Stimulated activated CD8-positive, alpha-beta memory T cell treated with anti-CD3 and anti-CD28 coated beads, Interleukin-4, amount 100 ng/mL, for 1 hour (primary cell): ENCODE measurements at places on chromosomes 7 and 10.
A peak's percentile ranks its signal among the peaks of the same experiment; 100 is the strongest.

DNA sequence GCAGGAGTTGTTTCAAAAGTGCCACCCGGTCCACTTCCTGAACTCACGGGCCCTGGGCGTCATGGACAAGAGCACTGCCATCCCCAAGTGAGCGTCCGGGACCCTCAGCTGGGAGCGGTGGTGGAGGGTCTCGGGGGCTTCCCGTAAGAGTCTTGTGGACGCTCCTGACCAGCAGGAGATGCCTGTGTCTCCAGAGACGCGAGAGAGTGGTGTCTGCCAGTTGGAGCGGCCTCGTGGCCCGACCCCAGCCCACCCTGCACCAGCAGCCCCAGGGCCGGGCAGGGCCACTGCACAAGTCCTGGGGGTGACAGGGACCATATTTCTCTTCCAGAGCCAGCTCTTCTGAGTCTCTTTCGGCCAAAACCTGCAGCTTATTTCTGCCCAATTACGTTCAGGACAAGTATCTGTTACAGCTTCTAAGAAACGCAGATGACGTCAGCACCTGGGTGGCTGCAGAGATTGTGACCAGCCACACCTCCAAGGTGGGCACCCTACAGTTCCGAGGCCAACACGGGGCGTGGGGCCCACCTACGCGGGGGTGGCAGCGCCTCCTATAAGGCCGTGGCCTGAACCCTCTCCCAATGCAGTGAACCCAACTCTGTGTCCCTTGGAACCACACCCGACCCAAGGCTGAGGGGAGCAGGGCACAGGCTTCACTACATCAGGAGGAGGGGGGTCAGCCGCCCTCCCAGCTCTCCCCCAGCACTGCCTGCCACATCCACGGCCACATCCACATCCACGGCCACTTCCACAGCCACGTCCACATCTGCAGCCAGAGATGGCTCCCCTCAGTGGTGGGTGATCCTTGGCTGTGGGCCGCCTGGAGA, 16.2 kb upstream of the UTF1 start:
- DNase-seq = no peak

DNA sequence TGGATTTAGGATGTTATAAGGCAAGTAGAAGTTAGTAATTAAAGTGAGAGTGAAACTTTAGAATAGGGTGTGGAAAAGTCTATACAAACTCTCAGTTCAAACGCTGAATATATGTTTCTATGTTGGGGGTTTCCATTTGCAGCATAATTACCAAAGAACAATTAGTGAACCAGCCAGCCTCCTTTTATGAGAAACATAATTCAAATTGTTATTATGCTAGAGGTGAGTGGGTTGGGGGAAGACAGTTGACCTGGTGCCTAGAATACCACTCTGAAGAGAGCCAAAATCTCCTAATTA, 435.8 kb downstream of the MDFIC start:
- DNase-seq = no peak

- no peak for DNase-seq
These were observed 43.0 kb downstream of the SCRN1 start for GRCh38 chr7:29946428-29947186.

DNA sequence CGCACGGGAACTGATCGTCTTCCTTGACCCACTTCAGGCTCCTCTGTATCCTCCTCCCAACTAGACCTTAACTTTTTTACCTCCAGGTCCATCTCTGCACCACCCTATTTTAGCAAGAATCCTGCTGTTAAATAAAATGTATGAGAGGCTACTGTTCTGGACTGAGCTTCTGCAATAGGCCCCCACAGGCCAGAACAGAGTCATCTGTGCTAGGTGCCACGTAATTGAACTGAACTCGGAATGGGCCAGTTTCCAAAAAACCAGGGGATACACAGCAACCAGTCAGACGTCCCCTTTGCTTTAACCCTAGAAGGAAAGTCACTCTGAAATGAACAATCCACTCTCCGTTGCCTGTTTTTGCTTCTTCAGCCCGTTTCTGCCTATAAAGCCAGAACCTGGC, 71.3 kb downstream of the CHST15 start:
- DNase-seq = no peak

- no peak for DNase-seq
These were observed 108.1 kb upstream of the IGFBP3 start for GRCh38 chr7:46029111-46029704.

DNA sequence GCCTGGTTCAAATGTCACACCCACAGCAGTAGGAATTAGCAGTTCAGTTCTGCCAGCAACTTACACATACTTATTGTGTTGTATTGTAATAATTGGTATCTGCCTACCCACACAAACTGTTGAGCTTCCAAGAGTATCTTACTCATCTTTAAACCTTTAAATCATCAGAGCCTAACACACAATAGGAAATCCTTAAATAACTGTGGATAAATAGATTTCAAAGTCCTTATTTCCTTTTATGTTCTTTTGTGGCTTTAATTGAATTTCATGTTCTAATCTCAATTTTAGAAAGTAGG, 3.9 kb downstream of the CASD1 start:
- DNase-seq = no peak

GRCh38 chr7:55099821-55100543, 81.2 kb downstream of the EGFR start:
- no peak for DNase-seq

- DNase-seq = peak; percentile 2
These were observed 579 bp downstream of the RBM33 start for GRCh38 chr7:155644971-155645509.

GRCh38 chr7:39071116-39071515, 93.4 kb downstream of the POU6F2 start:
- DNase-seq = no peak

- no peak for DNase-seq
These were observed 26.4 kb downstream of the RNF216 start for GRCh38 chr7:5754981-5755599.

GRCh38 chr7:159010411-159010810, 134.3 kb downstream of the VIPR2 start:
- no peak for DNase-seq

DNA sequence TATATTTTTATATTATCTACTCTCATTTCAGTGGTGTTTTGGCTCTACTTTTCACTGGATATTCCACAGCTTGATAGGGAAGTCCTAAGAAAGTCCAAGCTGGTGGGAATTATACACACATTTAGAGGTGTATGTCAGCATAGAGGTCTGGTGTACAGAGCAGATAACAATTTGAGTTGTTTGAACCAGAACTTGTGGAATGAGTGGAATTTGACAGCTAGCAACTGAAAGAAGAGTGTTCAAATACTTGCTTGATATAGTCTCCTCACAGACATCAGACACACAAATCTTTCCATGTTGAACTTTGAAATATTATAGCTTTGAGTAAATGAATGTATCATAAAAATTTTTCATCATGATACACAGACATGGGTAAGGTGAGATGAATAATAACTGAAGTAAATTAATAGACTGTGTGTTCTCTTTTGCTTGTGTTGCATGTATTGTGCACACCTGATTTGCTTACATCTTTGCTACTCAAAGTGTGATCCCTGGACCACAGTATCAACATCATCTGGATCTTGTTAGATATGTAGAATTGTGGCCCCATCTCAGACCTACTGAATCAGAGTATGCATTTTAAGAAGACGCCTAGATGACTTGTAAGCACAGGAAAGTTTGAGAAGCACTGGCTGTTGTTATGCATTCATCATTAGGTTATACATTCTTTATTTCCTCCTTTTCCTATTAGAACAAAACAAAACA, 91.5 kb downstream of the ABCA13 start:
- no peak for DNase-seq

GRCh38 chr7:17939606-17940301, 540 bp downstream of the SNX13 start:
- peak; percentile 21 for DNase-seq

GRCh38 chr10:71040846-71041605, 152.7 kb upstream of the PCBD1 start:
- no peak for DNase-seq

DNA sequence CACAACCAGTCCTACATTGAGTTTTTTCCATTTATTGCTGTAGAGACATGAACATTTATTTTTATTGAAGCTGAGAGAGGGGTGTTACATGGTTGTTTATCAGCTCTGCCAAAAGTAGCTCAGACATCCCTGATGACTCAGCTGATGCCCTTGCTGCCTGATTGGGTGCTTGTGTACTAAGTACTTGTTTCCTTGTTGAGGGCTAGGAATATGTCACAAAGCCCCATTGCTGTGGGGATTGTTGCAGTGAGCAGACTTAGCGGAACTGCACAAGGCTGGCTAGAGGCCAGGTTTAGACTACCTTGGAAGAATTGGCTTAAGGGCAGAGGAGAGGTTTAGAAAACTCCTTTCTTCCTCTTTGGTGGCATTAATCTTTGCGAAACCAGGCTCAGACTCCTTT, 110.6 kb downstream of the AUTS2 start:
- no peak for DNase-seq

GRCh38 chr7:1316086-1316485, 83.4 kb downstream of the UNCX start:
- no peak for DNase-seq

GRCh38 chr7:126286317-126286716, 966.4 kb downstream of the GRM8 start:
- DNase-seq = no peak

- no peak for DNase-seq
These were observed 99.3 kb downstream of the ARHGAP22 start for GRCh38 chr10:48505394-48506112.

DNA sequence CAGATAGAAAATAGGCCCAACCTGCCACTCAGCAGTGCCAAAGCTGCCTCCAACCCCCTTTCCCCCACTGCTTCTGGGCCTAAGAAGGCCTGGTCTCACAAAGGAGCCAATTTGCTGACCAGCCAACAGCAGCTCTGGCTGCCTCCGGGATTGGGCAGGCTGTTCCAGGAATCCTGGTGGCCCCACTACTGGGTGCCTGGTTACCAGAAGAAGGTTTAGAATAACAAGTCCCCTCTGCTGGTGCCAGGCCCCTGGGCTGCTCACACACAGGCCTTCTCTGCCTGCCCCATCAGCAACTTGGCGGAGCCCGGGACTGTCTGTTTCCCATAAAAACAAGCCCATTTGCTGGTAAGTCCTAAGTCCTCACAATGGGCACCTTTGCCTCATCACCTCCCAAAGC, 1.2 kb downstream of the PHKG1 start:
- DNase-seq = no peak

- no peak for DNase-seq
These were observed 1051.1 kb upstream of the AUTS2 start for GRCh38 chr7:68547181-68547580.

GRCh38 chr7:25926891-25927625, 224.9 kb upstream of the NFE2L3 start:
- no peak for DNase-seq

- no peak for DNase-seq
These were observed 81.6 kb downstream of the CDK14 start for GRCh38 chr7:90677486-90678404.

GRCh38 chr10:126012485-126012884, 116.1 kb downstream of the FANK1 start:
- DNase-seq = no peak

- no peak for DNase-seq
These were observed 13.6 kb downstream of the MAD1L1 start for GRCh38 chr7:2219136-2219535.

- no peak for DNase-seq
These were observed 750 bp upstream of the CDK14 start for GRCh38 chr7:90595342-90595800.

DNA sequence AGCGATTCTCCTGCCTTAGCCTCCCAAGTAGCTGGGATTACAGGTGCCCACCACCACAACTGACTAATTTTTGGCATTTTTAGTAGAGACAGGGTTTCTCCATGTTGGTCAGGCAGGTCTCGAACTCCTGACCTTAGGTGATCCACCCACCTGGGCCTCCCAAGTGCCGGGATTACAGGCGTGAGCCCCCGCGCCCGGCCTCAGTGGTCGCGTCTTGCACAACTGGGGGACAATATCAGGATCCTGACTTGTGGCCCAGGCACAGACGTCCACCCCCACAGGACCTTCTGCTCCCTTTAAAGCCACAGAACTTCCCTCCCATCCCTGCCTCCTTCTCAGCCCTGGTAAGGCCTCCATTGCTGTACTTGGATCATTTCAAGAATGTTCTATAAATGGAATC, 16.8 kb upstream of the LARP4B start:
- DNase-seq = no peak

GRCh38 chr7:27826357-27826756, 86.4 kb downstream of the TAX1BP1 start:
- no peak for DNase-seq

GRCh38 chr7:66296557-66296956, 91.4 kb downstream of the TPST1 start:
- DNase-seq = no peak

DNA sequence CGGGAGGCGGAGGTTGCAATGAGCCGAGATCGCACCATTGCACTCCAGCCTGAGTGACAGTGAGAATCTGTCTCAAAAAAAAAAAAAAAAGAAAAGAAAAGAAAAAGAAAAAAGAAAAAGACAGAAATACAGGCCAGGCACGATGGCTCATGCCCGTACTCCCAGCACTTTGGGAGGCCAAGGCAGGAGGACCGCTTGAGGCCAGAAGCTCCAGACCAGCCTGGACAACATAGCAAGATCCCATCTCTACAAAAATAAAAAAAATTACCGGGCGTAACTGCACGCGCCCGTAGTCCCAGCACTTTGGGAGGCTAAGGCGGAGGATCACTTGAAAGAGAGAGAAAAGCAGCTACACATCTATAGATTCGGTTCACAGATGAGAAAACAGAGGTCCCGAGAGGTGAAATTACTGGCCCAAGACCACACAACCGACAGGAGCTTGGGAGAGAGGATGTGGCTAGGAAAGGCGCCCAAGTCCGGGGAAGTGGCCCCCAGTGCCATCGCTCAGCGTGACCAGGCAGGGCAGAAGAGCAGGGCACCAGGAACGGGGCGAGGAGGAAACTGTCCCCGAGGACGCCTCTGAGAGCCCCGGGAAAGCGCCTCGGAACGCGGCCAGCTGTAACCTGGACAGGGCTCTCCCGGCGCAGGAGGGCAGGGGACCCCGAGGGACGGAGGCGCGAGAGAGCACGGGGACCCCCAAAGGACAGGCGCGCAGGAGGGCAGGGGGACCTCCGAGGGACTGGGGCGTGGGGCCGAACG, 612 bp downstream of the SNX8 start:
- DNase-seq = no peak

DNA sequence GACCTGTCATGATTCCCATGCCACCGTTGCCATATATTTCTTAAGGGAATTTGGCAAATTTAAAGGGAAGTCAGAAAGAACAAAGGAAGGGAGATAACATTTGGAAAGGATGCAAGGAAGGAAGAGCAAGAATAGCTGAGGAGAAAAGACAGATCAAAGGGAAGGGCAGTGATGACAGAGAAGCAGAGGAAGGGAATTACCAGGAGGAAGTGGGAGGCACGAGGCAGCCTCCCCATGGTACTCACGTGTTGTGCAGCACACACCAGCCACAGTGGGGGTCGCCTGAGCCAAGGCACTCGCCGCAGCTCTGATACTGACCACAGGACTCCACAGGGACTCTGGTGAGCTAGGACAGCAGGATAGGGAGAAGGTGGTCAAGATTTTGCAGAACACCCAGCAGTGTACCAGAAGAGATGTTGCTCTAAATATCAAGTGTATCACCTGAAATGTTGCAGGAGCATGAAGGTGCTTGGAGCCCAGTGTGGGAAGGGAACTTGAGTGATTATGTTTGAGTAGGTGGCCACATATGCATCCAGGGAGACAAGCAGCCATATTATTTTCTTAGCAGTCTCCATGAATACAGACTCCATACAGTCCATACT, 335.3 kb downstream of the PLXNA4 start:
- DNase-seq = no peak
